ENCODE measurements at places on chromosomes 2 and 18. TPM values are rescaled to one million over a fixed set of nuclear protein-coding genes. Genes with fewer than 3 reads are reported as not detected.
A peak's percentile ranks its signal among the peaks of the same experiment; 100 is the strongest.

DNA sequence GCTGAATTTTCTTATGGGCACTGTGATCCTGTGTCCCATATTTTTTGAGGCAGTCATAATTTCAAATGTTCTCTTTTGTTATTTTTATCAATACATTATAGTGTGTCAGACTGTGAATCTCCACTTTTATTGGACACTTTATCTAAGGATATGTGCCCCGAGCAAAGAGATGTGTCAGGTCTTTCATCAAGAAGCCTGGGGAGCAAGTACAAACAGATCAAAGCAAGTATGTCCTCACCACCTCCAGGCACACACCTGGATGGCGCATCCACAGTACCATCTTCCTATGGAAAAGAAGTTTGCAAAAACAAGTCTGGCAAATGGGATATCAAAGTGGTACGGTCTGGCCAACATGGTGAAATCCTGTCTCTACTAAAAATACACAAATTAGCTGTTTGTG is 81.0 kb upstream of the ZNF236 start:
- no peak for DNase-seq

DNA sequence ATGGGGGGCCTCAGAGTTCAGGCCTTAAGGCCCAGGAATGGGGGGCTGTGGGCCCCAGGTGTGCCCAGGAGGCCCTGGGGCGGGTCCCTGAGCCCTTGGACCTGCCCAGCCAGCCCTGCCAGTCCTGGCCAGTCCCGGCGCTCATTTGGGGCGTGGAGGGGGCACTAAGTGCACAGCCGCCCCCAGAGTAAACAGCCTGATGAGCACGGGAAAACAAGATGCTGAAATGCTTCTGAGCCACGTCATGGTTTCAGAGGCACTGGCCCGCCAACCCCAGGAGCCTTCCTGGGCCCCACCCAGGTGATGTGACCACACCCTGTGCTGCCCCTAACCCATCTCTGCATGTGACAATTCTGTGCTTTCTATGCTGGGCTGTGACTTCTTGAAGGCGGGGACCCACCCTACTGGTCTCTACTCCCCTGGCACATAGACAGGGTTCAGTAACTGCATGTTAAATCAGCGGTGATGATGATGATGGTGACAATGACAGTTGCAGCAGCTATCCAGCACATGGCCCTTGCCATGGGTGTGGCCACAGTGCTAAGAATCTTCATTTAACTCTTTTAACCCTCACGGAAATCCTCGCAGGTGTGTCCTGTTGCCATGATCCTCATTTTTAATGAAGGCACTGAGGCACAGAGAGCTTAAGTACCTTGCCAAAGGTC is 28.1 kb upstream of the ASPRV1 start:
- no peak for DNase-seq

DNA sequence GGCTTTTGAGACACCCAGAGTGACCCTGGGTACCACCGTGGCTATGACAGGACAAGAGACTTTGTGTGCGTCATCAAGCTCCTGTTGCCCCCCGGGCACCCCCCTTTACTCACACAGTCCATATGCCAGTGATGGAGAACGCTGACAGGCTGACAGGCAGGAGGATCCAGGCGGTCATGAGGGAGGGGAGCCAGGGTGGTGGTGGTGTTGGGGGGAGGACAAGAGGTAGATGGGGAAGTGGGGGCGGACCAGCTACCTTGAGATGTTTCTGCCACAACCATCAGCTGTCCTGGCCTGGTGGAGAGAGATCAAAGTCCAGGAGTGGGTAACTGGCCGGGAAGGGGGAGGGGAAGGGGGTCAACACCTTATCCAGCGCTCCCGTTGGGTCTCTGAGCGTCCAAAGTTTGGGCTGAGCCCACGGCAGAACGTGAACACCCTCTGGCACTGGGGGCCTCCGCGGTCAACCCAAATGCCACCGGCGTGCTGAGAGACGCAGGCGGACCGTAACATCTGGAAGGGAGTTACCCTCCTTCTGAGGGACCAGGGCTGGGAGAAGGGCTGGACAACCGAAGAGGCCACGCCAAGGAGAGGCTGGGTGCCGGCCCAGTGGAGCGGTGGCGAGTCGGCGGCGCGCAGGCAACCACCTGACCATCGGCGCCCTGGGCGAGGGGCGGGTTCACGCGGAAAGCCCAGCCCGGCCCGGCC is 575 bp downstream of the TMEM150A start:
- peak; percentile 87 for DNase-seq

Gene MYL12A
- 500 TPM for total RNA-seq

Gene GKN1
- not detected for total RNA-seq

- no peak for DNase-seq
These were observed 69.1 kb downstream of the PDK1 start for GRCh38 chr2:172624996-172625395.

DNA sequence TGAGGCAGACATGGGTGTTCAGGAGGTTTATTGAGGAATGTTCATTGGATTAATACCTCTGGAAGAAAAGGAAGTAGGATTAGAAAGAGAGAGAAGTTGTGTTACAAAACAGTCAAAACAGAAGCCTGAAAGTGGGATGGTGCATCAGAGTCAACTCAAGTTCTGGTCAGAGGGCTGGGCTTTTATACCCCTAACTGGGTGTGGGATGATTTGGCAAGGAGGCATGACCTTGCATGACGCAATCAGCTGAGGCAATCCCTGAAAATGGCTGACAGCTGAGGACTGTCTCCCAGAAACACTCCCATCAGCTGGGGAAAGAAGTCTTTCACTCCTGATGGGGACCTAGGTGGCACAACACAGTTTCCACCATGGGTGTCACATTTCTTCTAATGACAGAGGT is 818.2 kb downstream of the SATB2 start:
- no peak for DNase-seq

DNA sequence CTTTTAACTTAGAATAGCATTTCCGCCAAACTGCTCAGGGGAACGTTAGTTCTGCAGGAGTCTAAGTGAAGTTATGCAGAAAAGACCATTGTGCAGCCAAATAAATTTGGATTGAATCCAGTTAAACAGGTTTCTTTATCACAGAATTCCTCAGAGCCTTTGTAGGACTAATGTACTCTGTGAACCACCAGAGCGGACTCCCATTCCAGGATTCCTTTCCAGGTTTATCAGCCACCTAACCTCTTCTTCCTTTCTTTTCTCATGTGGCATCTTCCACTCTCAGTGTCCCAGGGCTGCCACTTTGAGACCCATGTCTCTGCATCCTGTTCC is 350.4 kb downstream of the TSN start:
- DNase-seq: no peak

DNA sequence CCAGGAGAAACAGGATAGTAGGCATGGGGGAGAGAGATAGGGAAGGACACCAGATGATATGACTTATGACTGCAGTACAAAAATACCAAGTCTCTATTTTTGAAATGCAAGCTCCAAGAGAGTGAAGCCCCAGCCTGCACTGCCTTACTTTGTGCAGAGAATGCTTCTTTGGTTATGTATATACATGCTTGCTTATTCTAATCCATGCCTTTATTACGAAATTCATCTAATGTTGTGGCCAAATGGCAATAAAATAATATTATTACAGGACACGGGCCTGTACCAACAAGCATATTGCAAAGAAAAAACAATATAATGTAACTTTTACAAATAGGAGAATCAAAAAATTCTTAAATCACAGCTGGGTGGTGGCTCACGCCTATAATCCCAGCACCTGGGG is 110.8 kb downstream of the BCL11A start:
- DNase-seq: no peak

Data from osteocyte (in vitro differentiated cells).